HFFc6 (cell line): ENCODE measurements at places on chromosomes 6 and 20.
A peak's percentile ranks its signal among the peaks of the same experiment; 100 is the strongest.

DNA sequence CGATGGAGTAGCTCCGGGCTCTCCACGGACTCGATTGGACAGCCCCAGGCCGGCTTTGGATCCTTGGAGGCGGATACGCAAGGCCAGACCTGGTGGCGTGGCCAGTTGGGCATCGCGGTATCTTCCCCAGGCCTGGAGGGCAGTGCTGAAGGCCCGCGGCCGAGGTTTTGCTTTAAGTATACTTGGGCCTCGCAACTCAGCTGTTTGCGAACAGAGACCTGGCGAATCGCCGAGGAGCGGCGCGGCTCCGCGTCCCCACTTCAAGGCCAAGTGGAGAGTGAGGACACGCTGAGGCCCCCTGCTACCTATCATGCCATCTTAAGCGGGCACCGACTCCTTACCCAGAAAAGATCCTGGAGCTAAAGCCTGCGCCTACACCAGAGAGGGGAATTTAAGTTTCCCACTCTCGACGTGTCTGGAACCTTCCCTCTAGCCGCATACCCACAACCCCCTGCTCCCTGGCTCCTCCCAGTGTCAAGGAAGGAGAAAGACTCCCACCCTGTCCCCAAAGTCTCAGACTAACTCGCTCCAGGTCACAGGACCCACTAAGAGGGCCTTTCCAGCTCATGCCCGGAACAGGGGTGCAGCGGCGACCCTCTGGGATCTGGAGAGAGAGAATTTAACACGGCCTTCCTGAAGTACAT is 4.1 kb downstream of the LINC00237 start:
- DNase-seq = no peak

DNA sequence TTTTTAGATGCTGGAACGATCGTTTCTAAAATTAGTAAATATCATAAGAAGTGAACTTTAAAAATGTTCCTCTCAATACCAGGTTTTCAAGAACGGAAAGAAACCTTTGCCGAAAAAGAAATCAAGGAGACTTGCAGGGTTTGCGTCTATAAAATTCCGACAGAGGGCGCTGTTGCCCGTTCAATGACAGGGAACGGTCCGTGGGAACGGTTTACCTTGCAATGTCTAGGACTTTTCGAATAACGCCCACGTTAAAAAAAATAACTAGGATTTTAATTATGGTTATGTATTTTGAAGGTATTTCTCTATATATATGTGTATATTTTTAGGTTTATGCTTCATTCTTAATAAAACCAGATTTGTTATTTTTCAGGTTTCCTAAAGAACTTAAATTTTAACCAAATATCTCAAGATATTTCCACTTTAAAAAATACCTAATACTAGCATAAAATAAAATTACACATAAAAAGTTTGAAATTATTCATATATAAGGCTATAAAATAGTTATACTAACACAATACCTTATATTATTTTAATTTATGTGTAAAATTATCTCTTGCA is 2.5 kb upstream of the TFAP2B start:
- peak; percentile 40 for DNase-seq

DNA sequence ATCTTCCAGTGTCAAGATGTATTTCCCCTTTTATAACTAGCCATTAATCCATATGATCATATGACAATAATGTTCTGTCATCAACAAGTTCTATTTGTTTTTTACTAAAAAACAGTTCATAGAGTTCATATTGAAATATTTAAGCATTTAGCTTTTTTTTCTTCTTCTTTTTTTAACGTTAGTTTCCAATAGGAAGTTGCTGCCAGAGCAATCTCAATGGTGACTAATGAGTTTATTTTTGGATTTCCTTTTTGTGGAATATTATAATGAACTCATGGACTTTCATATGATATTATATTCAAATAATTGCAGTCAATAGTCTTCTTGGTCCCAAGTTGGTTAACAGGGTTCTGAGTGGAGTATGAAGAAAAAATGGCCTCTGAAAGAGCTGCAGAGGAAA is 343.3 kb downstream of the BCKDHB start:
- DNase-seq = no peak

- no peak for DNase-seq
Measured at GRCh38 chr6:2951728-2952127, 19.6 kb downstream of the SERPINB6 start.

GRCh38 chr6:20313960-20314530 is 87.6 kb upstream of the E2F3 start:
- no peak for DNase-seq
